Kidney capillary endothelial cell (primary cell): ENCODE measurements at places on chromosomes 5 and 9.
A peak's percentile ranks its signal among the peaks of the same experiment; 100 is the strongest.

DNA sequence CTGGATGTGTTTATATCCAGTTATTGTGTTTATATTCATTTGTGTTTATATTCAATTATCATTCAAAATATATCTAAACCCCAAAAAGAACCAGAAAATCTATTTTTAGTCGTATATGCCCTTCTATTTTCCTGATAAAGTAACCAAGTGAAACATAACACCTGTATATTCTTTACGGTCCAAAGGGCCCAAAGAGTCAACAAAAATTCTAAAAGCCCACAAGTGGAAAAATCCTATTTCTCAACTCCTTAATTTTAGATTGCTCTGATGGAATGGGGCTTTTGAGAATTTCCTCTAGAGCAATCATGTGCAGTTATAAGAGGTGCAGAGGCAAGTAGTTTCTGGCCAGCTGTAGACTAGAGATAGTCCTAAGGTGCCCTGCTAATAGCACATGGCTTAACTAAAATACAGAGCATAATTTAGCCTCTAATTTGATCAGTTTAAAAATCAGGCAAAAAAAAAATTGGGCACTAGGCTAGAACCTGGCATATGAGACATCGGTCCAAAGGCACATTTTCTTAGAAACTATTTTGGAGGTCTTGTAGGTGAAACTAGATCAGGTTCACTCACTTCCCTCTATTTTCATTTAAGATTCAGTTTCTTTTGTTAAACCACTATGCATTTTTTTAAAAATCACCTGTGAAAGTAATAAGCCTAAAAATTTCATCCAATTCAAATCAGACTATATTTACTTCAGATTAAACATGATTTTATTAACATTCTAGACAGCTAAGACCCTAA is 256.0 kb downstream of the FBXL17 start:
- DNase-seq = no peak

DNA sequence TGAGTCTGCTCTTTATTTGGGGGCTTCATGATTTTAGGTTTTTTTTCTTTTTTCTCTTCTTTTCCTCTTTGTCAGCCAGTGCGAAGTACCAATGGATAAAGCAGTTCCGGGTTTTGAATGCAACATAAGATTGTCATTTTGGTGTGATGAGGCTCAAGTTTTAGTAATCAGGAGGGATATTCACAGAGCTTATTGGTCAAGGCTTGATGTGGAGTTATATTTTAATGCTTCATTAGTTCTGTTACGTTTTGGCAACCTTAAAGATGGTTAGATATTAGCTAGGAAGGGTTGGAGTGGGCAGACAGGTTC is 1.4 kb downstream of the PIK3R1 start:
- DNase-seq = no peak

GRCh38 chr9:137590469-137591383 is at the start of gene ZMYND19:
Gene ZMYND19, minus strand, starts transcription at chr9:137590512. Its CDS starts 249 bp downstream, at chr9:137590263.
- DNase-seq = peak; percentile 79

GRCh38 chr9:124625087-124625486 is 117.9 kb upstream of the NR5A1 start:
- no peak for DNase-seq

GRCh38 chr5:138662599-138662998 is 87.4 kb upstream of the HSPA9 start:
- DNase-seq = no peak

GRCh38 chr5:103385722-103386121 is 127.2 kb downstream of the MACIR start:
- no peak for DNase-seq

- DNase-seq = no peak
Measured at GRCh38 chr9:95788021-95788420, 87.5 kb upstream of the ERCC6L2 start.

DNA sequence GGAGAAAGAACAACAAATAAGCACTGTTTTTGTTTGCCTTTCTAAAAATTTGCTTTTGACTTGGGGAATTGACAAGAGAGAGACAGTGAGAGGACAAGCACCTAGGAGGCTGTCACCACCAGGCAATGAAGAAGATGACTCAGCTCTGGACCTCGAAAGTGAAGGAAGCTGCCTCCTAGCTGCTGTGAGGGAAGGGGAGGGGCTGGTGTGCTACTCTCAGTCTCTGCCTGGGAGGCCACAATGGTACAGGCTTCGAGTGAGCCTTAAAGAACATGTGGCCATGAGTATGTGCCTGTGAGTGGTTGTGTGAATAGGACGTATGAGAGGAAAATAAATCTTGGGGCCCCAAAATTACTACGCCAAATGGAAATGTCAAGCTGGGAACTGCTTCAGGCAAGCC is 7.1 kb upstream of the PLK2 start:
- no peak for DNase-seq

- DNase-seq = no peak
Measured at GRCh38 chr5:36482812-36483211, 123.6 kb upstream of the SLC1A3 start.

DNA sequence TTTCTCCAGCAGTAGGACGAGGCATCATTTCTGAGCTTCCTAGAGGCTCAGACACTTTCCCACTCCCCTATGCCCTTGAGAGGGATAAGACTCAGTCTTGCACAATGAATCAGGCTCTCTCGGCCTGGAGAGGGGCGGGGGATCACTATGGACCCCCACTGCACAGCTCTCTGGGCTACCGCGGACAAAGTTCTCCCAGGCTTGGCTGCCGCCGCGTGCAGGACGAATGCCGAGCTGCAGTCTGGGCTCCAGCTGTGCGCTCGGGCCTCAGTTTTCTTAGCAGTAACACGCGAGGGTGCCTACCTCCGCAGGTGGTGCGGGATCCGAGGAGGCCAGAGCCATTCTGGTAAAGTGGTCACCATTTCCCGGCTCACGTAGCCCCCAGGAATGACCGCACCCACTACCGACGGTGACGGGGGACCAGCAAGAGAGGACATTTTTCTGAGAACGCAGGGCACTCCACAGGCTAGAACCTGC is 3.4 kb upstream of the MYORG start:
- DNase-seq = no peak

DNA sequence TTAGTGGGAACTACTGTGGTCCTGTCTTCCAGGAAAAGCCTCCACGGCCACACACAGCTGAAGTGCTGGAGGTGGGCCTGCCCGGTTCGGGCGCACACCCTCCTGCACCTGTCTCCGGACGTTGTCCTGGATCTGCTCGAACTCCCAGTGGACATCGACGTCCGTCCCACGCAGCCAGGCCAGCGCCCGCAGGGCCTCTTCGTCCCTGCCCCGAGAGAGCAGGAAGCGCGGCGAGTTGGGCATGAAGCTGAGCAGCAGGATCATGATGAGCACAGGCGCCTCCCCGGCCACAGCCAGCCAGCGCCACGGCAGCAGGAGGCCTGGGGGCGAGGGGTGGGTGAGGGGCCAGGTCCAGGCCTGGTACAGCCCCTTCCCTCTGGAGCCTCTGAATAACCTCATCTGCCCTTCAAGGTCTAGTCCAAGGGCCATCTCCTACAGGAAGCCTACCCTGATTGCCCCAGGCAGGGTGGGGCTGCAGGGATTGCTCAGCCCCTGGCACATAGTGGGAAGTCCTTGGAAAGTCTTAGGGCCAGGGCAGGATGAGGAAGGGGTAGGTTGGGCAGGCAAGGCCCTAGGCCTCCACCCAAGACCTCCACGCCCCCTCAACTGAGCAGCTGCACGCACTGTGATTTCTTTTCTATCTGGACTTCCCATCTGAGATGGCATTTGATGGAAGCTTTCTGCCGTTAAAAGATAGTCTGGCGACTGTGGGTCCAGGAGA is 3.4 kb downstream of the SLC2A6 start:
- DNase-seq = no peak

- no peak for DNase-seq
Measured at GRCh38 chr5:6637022-6637421, 3.8 kb downstream of the SRD5A1 start.

DNA sequence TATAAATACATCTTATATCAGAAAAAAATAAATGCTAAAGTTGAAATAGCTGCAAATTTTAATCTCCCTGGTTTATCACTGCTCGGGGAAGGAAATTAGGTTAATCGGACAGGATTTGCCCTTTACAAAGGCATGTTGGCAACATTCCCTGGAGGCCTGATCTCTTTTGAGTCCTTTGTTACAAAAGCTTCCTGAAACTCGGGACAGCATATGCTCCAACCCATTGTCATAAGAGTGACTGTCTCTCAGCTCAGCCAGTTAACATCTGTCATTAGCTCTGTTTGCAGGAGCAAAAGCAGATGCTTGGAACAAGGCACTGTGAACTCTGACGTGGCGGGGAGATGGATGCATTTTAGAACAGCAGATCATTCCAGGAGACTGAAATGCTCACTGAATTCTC is 80.6 kb downstream of the MYO10 start:
- peak; percentile 87 for DNase-seq

DNA sequence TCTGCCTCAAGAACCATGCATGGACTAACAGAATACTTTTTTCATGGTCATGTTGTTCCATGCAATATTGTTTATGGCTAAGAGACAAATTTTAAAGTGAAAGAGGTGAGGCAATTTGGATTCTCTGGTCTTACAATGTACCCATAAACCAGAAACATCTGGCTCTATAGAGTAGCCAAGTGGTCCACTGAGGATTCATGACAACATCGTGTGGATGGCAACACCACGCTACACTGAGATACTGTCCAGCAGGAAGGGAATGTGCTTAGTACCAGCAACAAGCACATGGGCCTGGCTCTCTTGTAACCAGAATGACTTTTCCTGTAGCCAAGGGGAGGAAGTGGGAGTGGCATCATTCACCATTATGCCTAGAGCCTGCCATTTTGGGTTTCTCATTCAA is 218.2 kb downstream of the GADD45G start:
- no peak for DNase-seq

GRCh38 chr9:16030528-16031185 is 477.8 kb downstream of the CCDC171 start:
- DNase-seq = no peak

DNA sequence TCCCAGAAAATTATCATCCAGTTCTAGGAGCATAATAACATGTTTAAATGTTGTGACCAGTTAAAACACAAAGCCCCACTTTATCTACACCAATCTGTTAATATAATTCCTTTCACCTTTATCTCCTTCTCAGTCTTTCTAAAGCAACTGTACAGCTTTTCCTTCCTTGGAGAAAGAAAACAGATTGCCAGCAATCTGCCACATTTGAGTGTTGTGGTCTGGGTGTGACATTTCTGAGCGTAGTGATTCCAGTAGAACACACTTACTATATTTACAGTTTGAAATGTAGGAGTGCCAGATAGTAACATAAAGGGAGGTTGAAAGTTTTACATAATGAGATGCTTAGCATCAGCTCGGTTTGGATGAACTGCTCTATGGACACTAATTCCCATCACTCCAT is 76.1 kb downstream of the KCNN2 start:
- no peak for DNase-seq

GRCh38 chr5:2311851-2312250 is 429.1 kb upstream of the IRX4 start:
- DNase-seq = no peak

DNA sequence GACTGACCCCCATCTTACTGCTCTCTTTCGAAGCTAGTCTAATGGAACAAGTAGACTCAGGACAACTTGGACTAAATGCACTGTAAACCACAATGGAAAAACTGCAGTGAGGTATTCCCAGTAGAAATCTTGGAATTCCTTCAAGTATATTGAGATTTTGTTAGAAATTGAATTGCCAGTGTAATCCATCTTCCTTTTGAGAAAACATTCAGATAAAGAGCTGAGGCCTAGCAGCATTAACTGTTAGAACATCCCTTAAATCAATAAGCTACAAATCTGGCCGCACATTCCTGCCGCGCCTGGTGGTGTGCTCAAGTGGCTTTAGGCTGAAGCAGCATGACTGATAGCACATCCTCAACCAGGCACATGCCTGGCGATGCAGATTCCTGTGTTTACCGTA is 29.3 kb downstream of the PPIC start:
- DNase-seq = no peak

DNA sequence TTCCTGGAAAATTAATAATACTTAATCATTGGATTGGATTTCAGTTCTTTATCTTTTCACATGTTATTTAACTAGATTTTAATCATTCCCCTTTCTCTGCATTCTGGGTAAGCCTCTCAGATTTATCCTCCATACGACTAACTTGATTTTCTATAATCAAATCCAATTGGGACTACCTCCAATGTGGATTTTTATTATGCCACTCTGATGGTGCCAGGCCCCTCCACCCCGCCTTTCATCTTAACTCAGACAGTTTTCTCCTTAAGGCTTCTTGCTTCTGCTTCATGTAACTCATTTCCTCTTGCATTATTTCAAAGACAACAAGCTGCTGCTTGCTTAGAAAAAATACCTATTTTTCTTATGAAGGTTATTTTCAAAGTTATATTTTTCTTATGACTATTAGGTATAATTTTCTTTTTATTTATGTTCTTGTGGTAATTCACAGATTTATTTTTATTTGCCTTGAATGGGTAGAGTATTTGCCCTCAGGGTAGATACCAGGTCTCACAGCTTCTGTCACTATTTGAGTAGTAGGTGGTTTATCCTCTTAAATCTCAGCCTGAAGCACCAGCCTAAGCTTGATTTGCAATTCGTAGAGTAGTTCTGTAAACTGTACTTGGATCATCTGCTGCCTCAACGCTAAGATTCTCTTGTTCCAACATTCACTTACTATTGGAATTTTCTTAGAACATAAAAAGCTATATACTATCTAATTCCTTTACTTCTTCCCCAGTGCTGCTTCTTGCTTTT is 659.0 kb upstream of the ARRDC3 start:
- no peak for DNase-seq

GRCh38 chr5:132444061-132444460 is 46.5 kb downstream of the IRF1 start:
- DNase-seq = no peak

- DNase-seq = peak; percentile 20
Measured at GRCh38 chr5:125057912-125058826, 311.7 kb upstream of the ZNF608 start.

DNA sequence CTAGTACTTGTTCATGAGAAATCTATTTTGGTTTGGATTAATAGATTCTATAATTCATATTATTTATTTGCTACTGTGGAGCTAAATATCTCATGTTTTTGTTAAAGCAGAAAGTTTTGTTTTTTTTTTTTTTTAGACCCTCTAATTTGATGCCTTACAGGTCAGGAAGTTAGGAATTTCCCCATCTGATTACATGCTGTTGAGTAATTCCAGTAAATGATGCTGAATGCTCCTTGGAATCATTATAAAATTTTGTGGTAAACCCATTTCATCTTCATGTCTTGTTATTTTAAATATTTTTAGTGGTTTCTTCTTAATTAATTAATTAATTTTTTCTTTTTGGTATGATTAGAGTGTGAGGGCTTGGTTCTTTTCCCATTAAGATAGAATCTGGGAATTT is 35.6 kb downstream of the NNT start:
- no peak for DNase-seq

- DNase-seq = no peak
Measured at GRCh38 chr9:131125038-131125287, 423 bp upstream of the NUP214 start.

DNA sequence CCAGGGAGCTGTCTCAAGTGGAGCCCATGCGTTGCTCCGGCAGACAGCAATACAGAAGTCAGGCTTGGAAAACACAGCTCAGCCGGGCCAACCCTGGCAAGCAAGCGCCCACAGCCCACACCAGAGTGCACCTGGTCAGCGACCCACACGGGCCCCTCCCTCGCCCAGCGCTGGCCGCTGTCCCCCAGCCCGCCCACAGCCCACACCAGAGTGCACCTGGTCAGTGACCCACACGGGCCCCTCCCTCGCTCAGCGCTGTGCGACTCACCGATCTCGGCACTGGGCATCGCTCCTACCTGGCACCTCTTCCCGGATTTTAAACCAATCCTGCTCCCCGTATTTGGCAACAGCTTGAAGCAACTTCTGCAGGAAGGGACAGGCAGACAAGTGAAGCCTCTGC is 12.8 kb downstream of the SNAPC4 start:
- no peak for DNase-seq

GRCh38 chr5:151104795-151105194 is 24.0 kb upstream of the TNIP1 start:
- no peak for DNase-seq

- DNase-seq = no peak
Measured at GRCh38 chr5:64766941-64767340, 1.6 kb downstream of the SREK1IP1 start.
